GDM1 (cell line): ENCODE measurements at places on chromosomes 4 and X.

GRCh38 chr4:123603165-123603564 is 206.6 kb downstream of the SPRY1 start:
- DNase-seq = no peak

DNA sequence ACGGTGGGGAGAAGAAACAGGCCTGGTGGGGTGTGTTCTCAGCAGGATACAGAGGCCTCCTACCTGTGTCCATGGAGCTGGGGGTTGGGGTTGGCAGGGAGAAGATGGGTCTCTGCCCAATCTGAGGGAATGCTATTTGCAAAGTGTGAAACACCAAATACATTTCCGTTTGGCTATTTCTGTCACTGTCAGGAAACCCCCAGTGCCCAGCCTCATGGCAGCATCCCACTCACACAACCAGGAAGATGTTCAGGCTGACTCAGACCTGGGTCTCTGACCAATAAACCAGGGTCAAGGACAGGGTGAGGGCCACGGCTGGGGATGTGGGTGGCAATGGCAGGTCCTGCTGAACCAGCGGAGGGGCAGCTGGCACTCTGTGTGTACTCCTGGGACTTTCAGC is 41.3 kb downstream of the BCOR start:
- no peak for DNase-seq

DNA sequence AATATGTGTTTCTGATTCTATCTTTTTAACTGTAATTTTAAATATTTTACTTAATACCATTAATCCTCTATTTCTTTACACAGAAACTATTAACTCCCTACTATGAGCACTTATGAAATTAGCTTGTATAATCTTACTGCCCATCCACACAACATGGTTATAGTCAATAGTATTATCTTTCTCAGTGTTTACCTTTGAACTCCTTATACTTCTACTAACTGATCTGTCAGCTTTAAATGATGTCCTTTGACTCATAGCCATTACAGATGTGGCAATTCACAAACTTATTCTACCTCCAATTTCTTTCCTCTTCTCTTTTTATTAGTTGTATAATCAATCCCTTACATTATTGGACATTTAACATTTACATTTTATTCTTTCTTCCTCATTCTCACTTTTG is 5.5 kb downstream of the SEC31A start:
- no peak for DNase-seq

- DNase-seq = no peak
Observed at GRCh38 chrX:29466456-29466855, 748.9 kb upstream of the MAGEB2 start.

GRCh38 chrX:100487795-100488194 is 77.7 kb upstream of the PCDH19 start:
- no peak for DNase-seq

DNA sequence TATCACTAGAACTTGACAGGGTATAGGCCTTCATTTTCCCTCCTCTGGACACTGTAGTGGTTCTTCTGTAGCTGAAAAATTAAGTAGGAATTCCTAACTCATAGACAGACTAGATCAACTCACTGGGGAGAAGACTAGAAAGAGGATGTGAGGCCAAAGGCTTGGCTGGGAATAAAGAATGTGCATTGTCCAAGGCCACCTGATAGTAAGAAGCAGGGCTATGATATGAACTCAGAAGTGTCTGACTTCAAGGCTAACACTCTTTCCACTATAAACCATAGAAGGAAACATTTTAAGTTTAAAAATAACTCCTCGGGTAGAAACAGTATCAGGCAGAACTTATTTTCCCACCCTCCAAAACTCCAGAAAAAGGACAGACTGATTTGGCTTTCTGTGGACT is 346.6 kb downstream of the OPHN1 start:
- DNase-seq = no peak

DNA sequence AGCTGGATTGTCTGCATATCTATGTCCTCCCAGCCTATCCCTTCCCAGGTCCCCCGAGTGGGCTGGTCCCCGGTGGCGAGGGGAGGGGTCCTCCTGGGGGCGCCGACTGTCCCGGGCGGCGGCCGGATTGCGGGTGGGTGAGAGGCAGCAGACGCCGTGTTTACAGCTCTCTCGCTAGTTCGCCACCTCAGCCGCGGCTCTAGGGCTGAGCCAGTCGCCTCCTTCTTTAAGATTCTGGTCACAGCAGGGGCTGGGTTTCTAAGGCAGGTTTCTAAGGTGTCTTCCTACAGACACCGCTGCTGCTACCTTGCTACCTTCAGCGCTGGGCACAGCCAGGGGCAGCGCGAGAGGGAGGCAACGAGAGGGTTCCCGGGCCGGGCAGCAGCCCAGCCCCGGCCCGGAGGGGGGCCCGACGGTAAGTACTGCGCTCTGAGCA is 57.2 kb downstream of the FRMPD3 start:
- no peak for DNase-seq

GRCh38 chrX:71216485-71216884 is 6.5 kb upstream of the GJB1 start:
- DNase-seq = no peak

DNA sequence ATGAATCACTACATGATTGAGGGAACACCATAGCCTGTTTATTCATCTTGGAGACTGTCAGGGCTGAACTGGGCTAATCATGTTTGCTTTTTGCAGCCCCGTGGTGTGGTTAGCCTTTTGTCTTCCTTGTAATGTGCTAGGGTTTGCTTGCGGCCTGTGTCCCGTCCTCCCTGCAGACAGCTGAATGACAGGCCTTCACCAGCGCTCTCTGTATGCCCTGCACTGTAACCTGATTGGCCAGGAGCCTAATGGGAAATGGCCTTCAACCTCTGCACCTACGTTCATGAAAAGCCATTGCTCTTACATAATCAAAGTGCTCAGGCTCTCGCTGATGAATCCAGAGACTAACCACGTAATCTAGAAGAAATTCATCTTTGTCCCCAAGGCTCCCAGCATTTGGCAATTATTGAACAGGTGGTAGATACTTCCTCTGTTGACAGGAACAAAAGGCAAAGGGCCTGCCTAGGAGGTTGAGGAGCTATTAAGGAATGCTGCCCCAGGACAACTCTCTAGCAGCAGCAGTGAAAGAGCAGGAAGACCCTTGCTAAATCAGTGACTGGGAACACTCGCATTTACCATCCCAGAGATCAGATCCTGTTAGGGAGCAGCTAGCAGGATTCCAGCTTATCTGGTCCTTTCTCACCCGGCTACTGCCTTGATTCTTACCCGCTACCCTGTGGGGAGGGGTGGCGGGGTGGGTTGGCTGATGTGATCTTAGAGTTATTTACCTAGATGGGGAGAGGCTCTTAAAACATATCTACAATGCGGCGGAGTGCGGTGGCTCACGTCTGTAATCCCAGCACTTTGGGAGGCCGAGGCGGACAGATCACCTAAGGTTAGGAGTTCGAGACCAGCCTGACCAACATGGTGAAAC is 42.3 kb upstream of the FAT1 start:
- DNase-seq = no peak

DNA sequence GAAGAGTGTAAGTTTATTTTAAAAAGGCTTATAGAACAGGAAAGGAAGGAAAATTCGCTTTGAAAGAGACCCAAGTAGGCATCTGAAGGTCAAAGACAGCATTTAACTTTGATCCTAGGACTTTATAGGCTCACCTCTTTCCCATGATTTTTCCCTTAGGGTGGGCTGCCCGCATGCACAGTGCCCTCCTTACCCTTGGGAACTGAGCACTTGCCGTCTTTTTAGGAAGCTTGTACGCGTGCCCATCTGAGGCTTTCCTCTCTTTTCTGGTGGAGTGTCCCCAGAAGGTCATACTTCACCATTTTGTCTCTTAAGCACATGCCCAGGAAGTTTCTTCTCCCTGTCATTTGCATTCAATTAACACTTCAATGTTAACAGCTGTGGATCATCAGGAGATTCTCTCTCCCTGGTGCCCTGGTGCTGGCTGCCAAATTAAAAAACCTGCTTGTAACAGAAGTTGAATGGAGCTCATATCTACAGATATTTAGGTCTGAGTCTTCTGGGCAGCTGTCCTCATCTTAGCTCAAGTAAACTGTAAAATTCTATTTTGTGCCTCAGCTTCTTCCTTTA is 38.4 kb upstream of the IL9R start:
- DNase-seq = no peak

DNA sequence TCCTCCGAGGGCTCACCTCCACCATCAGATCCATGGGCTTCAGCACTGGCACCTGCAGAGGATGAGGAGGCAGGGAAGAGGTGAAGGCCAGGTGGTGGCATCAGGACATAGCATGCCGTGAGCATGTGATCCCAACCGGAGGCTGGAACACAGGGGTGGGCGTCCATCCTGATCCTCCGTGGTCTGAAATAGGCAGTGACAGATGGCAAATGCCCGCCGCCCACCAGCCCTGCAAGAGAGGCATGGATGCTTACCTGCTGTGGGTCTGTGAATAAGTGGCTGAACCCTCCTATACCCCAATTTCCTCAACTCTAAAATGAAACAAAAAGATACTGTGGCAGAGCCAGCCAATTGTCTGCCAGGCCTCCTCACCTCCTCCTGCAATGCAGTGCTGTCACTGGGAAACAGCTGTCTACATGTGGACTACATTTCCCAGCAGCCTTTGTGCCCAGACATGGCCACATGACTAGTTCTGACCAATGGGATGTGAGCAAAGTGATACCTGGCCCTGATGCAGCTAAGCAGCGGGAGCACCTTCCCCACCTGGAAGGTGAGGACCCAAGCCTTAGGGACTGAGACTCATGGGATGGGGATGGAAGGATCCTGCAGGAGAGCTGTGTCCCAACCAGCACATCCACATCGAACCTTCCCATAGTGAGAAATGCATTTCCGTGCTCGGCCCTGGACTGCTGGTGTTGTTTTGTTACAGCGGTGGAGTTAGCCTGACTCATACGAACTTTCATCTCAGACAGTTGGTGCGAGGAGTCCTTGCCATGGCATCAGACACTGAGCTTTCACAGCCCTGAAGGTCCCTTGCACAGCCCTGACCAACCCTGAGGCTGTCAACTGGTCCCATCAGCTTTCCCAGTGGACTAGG is 99.5 kb downstream of the PPP2R2C start:
- DNase-seq = peak; percentile 6

DNA sequence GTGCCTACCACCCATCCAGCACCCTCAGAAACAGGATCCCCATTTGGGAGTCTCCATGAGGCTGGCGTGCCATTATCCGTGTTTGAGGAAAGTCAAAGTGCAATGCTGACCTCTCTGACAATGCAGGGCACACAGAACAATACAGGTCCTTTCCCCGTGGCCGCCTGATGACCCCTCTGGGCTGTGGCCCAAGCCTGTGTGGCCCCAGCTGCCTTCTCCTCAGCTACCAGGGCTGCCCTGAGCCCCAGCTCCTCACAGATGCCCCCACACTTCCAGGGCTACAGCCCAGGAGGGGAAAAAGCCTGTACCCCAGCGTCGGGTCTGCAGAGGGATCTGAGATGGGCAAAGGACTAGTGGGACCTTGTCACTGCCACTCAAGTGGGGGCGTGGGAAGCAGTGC is 15.5 kb downstream of the ZFYVE28 start:
- no peak for DNase-seq

GRCh38 chrX:68355629-68355920 is 77.7 kb downstream of the OPHN1 start:
- no peak for DNase-seq

- no peak for DNase-seq
Observed at GRCh38 chr4:145912376-145912775, 26.2 kb downstream of the ZNF827 start.

GRCh38 chrX:132173647-132174046 is 45.6 kb downstream of the RAP2C start:
- peak; percentile 6 for DNase-seq

DNA sequence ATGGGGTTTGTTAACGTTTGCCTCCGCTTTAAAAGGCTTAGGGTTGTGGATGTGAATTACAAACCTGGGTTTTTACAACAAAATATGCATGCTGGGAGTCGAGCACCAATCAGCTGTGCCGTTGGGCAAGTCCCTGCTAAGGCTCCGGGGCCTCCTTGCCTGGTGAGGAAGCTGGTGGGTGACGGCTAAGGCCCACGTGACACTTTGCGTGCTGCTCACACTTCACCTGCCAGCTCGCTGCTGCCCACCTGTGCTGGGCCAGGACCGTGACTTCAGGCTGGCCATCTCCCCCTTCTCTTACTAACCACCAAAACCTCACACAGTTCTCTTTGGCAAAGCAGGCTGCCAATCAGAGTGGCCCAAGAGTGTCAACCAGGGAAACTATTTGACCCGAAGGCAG is 178.3 kb downstream of the AFAP1 start:
- DNase-seq = no peak

DNA sequence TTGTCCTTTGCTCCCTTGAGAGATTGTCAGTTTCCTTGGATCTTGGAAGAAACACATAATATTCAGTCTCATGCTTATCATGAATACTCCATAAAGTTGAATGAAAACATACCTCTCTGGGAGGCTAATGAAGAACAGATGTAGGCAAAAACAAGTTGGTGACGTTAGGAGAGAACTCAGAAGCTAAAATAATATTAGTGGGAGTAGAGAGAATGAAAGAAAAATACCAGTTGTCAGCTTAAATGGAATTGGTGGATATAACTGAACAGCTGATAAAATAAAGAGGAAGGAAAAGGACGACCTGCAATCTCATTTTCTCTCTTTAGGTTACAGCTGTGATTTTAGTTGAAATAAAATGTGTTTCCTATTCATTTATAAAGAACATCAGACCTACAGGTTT is 124.8 kb downstream of the SNCA start:
- DNase-seq = no peak

DNA sequence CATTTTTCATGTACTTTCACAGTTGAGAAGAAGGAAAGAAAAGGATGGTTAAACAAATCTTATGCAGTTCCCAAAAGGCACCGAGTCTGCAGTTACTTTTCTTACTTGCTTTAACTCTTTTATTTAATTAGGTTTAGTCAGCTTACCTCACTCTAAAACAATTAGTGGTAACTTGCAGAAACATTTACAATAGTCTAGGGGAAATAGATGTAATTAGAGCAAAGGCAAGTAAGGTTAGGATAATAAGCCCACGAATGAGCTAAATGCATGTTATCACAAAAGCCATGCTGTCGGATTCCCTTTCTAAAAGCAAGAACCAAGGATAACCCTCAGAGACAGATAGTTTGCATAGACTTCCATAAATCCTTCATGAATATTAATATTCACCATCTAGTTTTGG is 82.0 kb upstream of the VCX2 start:
- no peak for DNase-seq

- no peak for DNase-seq
Observed at GRCh38 chrX:16604337-16604736, 45.6 kb upstream of the S100G start.

- no peak for DNase-seq
Observed at GRCh38 chr4:46390355-46391058, 579 bp upstream of the GABRA2 start.
